ENCODE measurements at places on chromosomes 4 and X.

DNA sequence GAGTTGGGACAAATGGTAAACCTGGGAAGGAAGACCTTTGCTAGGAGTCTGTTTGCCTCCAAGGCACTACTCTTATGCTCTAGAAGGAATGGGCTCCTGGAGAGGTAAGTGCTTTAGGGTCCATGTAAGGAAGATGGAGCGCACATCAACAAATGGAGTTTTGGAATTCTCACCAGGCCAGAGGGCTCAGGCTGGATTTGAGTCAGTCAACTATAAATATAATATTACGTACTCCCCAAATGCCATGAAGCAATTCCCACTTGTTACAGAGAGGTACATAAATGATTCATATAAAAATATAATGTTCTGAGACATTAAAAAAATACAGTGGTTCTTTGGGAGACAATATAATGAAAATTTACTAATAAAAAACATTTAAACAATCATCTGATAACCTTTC lies 1.6 kb upstream of the SLC9B1 start:
- DNase-seq: no peak
- H3K27ac ChIP-seq: no peak overlapping the region
- no peaks in the 10 kb centered on the region for H3K27me3 ChIP-seq
- H3K4me3 ChIP-seq: no peak overlapping the region
- H3K36me3 ChIP-seq: no peaks in the 10 kb centered on the region

- no peak for DNase-seq
- H3K4me1 ChIP-seq: peaks cover 6% of the 10 kb centered on the region
- no peaks in the 10 kb centered on the region for H3K36me3 ChIP-seq
These were observed 11.2 kb downstream of the ARX start for GRCh38 chrX:25004485-25005032.

GRCh38 chr4:171017593-171017992 lies 795.6 kb upstream of the GALNTL6 start:
- H3K4me3 ChIP-seq: no peak overlapping the region
- no peaks in the 10 kb centered on the region for H3K27me3 ChIP-seq
- H3K27ac ChIP-seq: no peak overlapping the region
- DNase-seq: no peak
- no peaks in the 10 kb centered on the region for H3K4me1 ChIP-seq
- H3K36me3 ChIP-seq: no peaks in the 10 kb centered on the region

- H3K4me1 ChIP-seq: no peaks in the 10 kb centered on the region
- no peak for DNase-seq
- no peaks in the 10 kb centered on the region for H3K36me3 ChIP-seq
- no peak overlapping the region for H3K27ac ChIP-seq
- no peaks in the 10 kb centered on the region for H3K27me3 ChIP-seq
- no peak overlapping the region for H3K4me3 ChIP-seq
These were observed 5.8 kb upstream of the CXCL8 start for GRCh38 chr4:73734530-73735001.

GRCh38 chr4:40168070-40168469 lies 28.8 kb upstream of the RHOH start:
- no peak for DNase-seq
- H3K36me3 ChIP-seq: peaks cover 4% of the 10 kb centered on the region
- no peak overlapping the region for H3K27ac ChIP-seq
- no peaks in the 10 kb centered on the region for H3K27me3 ChIP-seq
- no peak overlapping the region for H3K4me3 ChIP-seq
- H3K4me1 ChIP-seq: no peaks in the 10 kb centered on the region

DNA sequence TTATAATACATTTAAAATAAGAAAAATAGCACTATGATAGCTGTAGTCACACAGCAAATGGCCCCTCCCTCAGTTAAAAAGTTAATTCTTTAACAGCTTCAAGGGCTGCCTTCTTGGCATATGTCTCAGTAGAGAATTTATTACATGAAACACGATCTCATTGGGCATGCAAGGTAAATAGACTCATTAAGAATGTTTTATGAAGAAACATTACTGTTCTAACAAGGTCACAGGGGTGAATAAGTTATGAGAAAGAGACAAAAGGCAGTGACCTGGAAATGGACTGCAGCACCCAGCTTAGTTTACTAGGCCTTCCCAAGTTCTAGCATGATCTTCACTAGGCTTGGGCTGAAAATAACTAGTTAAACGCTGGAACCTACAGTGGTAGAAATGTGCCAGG lies 277.7 kb downstream of the NR3C2 start:
- H3K4me1 ChIP-seq: peaks cover 11% of the 10 kb centered on the region
- no peaks in the 10 kb centered on the region for H3K36me3 ChIP-seq
- no peak overlapping the region for H3K4me3 ChIP-seq
- no peaks in the 10 kb centered on the region for H3K27me3 ChIP-seq

DNA sequence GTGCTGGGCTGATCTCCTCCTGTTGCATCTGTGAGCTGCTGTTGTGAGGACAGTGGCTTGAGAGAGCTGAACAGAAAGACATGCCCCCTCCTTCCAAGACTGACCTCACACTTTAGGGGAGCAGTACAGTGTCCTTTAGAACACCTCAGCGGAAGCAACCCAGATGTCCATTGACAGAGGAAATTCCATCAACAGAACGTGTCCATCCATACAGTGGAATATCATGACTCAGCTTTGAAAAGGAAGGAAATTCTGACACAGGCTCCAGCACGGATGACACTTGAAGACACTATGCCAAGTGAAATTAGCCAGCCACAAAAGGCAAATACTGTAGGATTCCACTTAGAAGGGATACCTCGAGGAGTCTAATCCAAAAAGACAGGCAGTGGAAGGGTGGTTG lies 103.5 kb downstream of the GPR143 start:
- H3K4me1 ChIP-seq: no peaks in the 10 kb centered on the region
- H3K27ac ChIP-seq: no peak overlapping the region
- no peak for DNase-seq
- H3K36me3 ChIP-seq: peaks cover 4% of the 10 kb centered on the region

GRCh38 chr4:147617841-147618691 lies 869 bp downstream of the TMEM184C start:
- H3K4me3 ChIP-seq: peak overlapping the region; percentile 89
- H3K27me3 ChIP-seq: no peaks in the 10 kb centered on the region
- DNase-seq: no peak

All from large intestine (tissue), 12 donors.